ENCODE measurements at places on chromosomes 12 and 14. TPM values are rescaled to one million over a fixed set of nuclear protein-coding genes. Genes with fewer than 3 reads are reported as not detected.

The DACT1 gene
- 6.4 TPM for total RNA-seq

The ENDOU gene
- total RNA-seq = 0.29 TPM

The DEGS2 gene
- under 0.01 TPM for total RNA-seq

The TMPRSS12 gene
- not detected for total RNA-seq

The LIN7A gene
- total RNA-seq = 19.7 TPM

The TPH2 gene
- not detected for total RNA-seq

The KRT85 gene
- not detected for total RNA-seq

The POTEM gene
- total RNA-seq = not detected

The STK38L gene
- 14.1 TPM for total RNA-seq

The SLC24A4 gene
- total RNA-seq = under 0.01 TPM

The CNTN1 gene
- 3.0 TPM for total RNA-seq

The LGR5 gene
- total RNA-seq = not detected

The TCL1B gene
- not detected for total RNA-seq

The PTPRB gene
- 0.73 TPM for total RNA-seq

The SLC38A4 gene
- 1.2 TPM for total RNA-seq

The LARP4 gene
- 29.7 TPM for total RNA-seq

The CCDC175 gene
- not detected for total RNA-seq

Measured in smooth muscle cell of trachea (primary cell).